Activated T-cell treated with anti-CD3 and anti-CD28 coated beads, Interleukin-2, amount 50 U/mL, for 48 hours (primary cell): ENCODE measurements at places on chromosomes 7 and 10.

DNA sequence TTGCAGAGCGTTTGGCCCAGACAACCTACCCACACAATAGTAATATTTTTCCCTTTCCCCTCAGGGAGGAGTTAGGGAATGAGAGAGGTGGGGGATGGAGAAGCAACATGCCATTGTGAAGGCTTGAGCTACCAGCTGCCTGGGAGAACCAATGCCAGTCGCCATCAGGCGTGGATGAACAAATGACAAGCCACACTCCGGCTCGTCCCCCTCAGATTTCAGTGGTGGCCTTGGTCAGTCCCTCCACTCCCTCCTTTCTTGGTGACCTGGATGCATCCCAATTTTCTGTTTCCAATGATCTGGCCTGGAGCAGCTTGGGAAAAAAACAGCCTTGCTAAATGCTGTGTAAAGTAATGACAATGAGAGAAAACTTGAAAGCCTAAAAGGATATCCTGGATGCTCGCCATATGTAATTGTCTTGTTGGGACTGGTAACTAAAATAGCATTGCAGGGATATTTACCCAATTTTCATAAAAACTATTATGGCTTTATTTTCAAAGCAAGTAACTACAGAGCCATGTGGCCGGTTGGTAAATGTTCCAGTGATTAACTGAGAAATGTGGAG is 110.7 kb downstream of the ICA1 start:
- DNase-seq = no peak

DNA sequence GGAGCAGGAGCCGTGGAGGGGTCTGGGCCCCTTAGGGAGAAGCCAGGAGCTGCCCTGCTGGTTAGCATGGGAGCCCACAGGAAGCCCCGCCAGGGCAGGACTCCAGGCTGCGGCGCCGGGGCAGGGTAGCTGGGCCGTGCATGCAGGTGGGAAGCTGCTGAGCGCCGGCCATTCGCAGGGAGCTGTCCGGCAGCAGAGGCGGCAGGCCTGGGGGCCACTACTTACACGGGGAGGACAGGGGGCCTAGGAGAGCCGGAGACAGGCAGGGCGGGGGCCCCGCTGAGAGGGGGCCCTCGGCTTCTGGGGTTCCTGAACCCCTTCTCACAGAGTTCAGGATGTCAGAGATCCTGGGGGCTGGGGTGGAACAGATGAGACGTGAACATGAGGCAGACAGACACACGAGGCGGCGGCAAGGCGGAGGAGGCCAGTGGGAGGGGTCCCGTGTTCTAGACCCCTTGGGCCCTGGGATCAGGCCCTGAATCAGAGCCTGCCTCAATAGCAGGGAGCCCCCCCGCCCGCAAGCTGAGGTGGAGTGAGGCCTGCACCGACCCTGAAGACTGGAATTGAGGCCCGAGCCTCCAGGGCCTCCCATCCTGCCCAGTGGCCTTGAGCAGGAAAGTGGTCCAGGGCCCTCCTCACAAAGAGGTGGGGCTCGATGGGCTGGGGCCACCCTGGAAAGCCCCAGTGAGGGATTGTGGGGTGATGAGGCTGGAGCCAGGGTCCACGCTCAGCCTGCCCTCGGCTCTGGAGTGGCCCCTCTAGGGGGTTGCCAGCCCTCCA is 28.0 kb downstream of the YKT6 start:
- no peak for DNase-seq

GRCh38 chr10:22133749-22134624 is 83.8 kb downstream of the EBLN1 start:
- DNase-seq = no peak

DNA sequence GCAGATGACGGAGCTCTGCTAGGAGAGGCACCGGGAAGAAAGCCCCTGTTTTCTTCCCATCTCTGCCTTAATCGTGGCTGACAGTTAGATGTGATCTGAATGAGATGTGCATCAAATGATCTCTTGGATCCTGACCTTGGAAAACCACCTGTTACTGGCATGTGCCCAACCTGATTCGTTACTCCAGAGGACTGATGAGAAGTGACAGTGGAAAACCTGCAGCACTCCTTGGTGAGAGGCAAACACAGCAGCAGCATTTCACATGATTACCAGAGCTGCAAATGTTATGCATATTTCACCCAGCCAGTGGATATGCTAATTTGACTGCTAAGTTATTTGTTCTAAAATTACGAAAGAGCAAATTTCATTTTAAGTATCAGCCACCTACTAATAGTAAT is 95.3 kb downstream of the PTPRN2 start:
- no peak for DNase-seq
